Right ventricle myocardium superior (tissue), 1 donor: ENCODE measurements at places on chromosomes 7 and 10. TPM values are rescaled to one million over a fixed set of nuclear protein-coding genes. Genes with fewer than 3 reads are reported as not detected.

DNA sequence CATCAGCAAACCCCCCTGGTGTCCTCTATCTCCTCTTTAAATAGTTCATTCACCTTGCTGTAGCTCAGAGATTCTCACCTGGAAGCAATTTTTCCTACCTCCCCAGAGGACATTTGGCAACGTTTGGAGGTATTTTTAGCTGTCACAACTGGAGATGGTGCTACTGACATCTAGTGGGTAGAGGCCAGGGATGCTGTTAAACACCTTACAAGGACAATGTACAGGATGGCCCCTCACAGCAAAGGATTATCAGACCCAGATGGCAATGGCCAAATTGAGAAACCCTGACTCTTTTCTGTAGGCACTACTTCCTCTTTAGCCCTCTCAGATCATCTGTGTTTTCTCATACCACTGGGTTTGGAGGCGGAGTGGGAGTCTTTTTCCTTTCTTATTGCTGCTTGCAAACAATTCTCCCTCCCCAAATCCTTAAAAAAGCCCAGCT lies 13.2 kb upstream of the TRA2A start:
- no peak for DNase-seq

NEBL gene
- total RNA-seq: 623 TPM

DNA sequence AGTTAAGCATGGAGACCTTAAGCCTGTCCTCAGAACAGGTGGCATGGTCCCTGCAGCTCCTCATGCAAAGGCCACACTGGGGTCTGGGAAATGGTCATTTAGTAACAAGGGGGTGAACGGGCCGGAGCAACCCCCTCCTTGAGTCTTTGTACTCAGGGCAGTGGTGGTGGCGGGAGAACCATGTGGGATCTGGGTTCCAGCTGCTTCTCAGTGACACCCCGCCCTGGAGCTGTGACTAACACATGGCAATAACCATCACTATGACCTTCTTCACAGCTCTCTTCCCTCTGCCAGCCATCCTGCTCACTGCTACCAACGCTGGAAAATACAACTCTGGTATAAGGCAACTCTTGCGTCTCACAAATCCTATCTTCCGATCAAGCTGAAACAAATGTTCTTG lies 203.4 kb upstream of the FRMD4A start:
- no peak for DNase-seq

CACNA2D1 gene
- total RNA-seq: 38.5 TPM

DNA sequence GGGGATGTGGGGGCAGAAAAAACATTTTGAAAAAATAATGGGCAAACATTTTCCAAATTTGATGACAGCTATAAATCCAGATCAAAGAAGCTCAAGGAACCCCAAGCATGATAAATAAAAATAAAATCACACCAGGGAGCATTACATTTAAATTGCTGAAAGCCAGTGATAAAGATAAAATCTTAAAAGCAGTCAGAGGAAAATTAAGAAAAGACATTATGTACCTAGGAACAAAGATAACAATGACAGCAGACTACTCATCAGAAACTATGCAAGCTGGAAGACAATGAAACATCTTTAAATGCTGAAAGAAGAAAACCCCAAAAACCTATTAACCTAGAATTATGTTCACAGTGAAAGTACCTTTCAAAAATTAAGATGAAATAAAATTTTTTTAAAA lies 23.3 kb downstream of the NEUROG3 start:
- DNase-seq: no peak
